ENCODE measurements at places on chromosomes 16 and 17.

- no peak for DNase-seq
These were observed 9.3 kb downstream of the ZACN start for GRCh38 chr17:76088041-76088867.

GRCh38 chr16:58425756-58426494 is 33.7 kb downstream of the GINS3 start:
- DNase-seq, result no peak

- no peak for DNase-seq
These were observed 21.1 kb downstream of the CSNK2A2 start for GRCh38 chr16:58176608-58177352.

- DNase-seq, result peak; percentile 49
These were observed 3.4 kb upstream of the ZNF385C start for GRCh38 chr17:42101513-42102292.

DNA sequence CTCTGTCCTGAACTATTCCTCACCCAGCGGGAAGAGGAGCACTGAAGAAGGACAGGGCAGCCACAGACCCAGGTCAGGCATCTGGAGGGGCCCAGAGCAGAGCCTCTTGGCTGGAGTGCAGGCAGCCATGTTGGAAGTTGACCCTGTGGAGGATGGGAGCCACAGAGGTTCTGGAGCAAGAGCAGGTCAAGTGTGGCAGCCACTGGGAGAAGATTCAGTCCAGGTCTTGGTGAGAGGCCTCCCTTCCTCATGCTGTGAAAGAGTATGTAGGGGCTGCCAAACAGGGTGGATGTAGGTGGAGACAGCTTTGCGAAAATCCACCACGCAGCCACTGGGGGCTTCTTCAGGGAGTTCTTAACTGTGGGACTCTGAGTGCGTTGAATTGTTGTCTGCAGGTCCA is 590 bp upstream of the CD79B start:
- DNase-seq, result no peak

- no peak for DNase-seq
These were observed 43.8 kb upstream of the NDRG4 start for GRCh38 chr16:58456193-58456592.

GRCh38 chr16:86709103-86709502 is 130.8 kb downstream of the FOXL1 start:
- no peak for DNase-seq

DNA sequence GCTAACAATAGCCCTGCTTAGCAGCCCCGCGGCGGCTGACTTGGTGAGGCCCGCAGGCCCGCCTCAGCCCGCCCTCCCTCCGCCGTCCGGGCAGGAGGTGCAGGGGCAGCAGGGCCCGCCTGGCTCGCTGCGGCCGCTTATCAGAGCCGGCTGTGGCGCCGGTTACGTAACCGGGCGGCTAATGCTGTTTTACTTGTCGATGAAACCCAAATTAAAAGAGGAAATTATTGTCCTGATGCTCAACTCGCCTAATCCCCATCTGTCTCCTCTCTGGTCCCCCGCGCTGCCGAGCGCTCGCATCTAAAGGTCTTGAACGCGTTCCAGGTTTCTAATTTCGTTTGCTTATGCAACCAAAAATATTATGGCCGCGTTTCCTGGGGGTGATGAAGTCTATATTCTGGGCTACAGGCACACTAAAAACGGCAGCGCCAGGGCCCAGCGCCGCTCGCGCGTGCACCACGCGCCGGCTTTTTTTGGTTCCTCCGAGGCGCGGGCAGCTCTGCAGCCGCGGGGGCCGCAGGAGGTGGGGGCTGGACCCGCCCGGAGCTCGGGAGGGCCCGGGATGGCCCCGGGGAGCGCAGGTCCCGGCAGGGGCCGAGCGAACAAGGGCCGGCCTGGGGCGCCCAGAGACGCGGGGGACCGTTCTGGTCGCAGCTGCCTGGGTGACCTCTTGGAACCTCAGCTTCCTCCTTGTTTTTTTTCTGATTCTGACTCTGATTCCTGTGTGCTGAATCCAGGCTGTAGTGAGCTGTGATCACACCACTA is 65.2 kb upstream of the TOB1 start:
- peak; percentile 23 for DNase-seq

- no peak for DNase-seq
These were observed 69.7 kb downstream of the IL21R start for GRCh38 chr16:27471661-27472060.

- no peak for DNase-seq
These were observed 56.5 kb downstream of the RPTOR start for GRCh38 chr17:80601146-80601545.

GRCh38 chr17:74467221-74467951 is 952 bp downstream of the CD300A start:
- no peak for DNase-seq

Measured in activated CD4-positive, alpha-beta T cell treated with anti-CD3 and anti-CD28 coated beads, Interleukin-2, amount 50 U/mL, for 4 hours (primary cell).